Transverse colon (tissue), 4 donors: ENCODE measurements at places on chromosomes 3 and 15.

GRCh38 chr15:45635191-45635638, 386 bp downstream of the SQOR start:
- peak; percentile 82 for DNase-seq

DNA sequence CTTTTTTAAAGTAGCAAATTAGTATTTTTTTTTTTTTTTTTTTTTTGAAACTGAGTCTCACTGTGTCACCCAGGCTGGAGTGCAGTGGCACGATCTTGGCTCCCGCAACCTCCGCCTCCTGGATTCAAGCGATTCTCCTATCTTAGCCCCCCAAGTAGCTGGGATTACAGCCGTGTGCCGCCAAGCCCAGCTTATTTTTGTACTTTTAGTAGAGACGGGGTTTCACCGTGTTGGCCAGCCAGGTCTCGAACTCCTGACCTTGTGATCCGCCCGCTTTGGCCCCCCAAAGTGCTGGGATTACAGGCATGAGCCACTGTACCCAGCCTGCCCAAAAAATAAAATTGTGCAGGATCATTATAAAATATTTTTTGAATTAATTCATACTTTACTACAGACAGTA, 272.2 kb upstream of the UBE2E1 start:
- no peak for DNase-seq

DNA sequence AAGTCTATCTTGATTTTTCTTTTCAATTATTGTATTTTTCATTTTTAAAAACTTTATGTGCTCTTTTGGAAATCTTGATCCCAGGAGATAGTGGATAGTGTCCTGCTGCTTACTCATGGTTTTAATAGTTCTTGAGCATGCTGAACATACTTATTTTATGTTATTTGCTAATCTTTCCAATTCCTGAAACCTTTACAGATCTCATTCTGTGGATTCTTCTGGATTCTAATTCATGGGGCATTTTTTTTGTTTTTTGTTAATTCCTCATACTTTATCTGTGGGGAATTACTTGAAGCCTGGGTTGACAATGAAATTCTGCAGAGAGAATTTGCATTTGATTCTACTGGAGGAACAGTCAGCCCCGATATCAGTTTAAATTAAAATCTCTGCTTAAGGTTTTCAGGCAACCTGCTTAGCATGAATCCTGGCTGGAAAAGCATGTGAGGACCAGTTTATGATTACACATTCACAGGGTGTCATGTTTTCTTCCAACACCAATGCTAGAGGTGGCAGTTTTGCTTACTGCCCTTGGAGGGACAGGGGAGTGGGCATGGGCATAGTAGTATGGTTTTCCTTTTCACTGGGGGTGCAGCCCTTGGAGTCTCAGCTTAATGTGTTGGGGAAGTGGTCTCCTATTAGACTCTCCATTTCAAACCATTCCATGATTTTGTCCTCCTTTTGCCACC, 46.0 kb downstream of the MLH1 start:
- DNase-seq, result no peak

GRCh38 chr15:29322415-29322814, 52.8 kb upstream of the NSMCE3 start:
- DNase-seq, result no peak

GRCh38 chr3:136142592-136142991, 53.5 kb downstream of the MSL2 start:
- DNase-seq, result no peak

GRCh38 chr15:66679061-66679656, 22.9 kb upstream of the SMAD6 start:
- no peak for DNase-seq

GRCh38 chr3:143179603-143180002, 60.0 kb downstream of the CHST2 start:
- DNase-seq, result no peak
